ENCODE measurements at places on chromosomes 2 and 18.

DNA sequence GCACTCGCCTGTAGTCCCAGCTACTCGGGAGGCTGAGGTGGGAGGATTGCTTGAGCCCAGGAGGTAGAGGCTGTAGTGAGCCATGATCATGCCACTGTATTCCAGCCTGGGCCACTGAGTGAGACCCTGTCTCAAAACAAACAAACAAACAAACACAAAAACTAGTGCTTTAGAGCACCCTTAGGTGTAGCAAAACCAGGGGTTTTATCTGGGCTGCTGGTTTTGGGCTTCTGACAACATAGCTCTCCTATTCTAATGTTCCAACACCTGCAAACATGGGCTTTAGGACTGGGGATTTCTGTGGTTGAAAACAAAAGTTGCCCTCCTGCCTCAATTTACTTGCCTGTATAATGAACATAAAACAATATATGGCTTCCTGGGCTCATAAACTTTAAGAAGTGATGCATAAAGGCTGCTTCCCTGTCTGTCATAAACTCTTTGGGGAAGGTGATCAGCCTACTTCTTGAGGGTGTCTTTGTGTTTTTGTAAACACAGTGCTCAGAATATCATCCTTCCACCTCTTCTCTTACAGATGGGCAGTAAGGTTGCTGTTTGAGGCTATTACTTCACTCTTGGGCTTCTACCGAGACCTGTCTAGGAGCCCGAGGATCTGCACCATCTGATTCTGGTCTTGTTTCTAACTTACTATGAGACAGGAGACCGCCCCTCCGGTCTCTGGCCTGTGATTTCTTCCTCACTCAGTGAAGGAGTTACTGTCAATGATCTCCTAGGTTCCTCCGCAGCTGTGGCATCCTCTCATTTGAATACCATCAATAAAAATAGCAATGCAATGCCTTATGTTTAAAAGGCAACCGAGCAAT is 246.5 kb downstream of the MYCN start:
- no peak for DNase-seq

GRCh38 chr2:7973801-7974480 is 707.9 kb upstream of the ID2 start:
- no peak for DNase-seq

GRCh38 chr2:159051133-159051532 is 82.7 kb downstream of the TANC1 start:
- DNase-seq: no peak

DNA sequence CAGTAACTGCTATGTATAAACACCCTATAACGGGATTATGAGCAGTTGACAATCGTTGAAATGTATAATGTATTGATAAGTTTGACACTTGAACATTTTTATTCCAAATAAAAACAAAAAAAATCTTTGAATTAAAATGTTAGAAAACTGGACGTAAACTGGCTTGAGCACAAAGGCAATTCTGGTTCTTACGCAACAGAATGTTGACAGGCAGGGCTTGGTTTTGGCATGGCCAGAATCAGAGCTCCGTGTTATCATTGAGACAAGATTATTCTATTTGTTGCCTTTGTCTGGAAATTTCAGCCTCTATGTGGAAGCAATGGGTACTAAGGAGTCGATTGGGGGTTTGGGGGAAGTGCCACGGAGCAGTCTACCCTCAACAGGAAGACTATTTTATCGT is 1028.6 kb upstream of the ZEB2 start:
- no peak for DNase-seq

DNA sequence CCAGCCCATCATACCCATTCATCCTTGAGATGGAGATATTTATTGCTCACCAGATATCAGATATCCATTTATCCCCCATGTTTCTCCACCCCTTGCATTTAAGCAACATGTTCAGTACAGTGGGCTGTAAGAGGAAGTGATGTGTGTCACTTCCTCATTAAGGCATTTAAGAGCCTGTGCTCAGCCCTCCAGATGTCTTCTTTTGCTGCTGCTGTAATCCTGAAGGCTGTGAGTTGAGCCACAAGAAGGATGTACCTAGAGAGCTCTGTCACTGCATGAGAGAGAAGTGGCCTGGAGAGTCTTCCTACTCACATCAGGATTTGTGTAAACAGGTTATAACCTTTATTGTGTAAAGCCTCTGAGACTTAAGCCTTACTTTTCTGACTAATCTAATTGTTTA is 151.8 kb upstream of the UNC80 start:
- peak; percentile 10 for DNase-seq

GRCh38 chr2:240217431-240218301 is 77.2 kb upstream of the OTOS start:
- DNase-seq: no peak

DNA sequence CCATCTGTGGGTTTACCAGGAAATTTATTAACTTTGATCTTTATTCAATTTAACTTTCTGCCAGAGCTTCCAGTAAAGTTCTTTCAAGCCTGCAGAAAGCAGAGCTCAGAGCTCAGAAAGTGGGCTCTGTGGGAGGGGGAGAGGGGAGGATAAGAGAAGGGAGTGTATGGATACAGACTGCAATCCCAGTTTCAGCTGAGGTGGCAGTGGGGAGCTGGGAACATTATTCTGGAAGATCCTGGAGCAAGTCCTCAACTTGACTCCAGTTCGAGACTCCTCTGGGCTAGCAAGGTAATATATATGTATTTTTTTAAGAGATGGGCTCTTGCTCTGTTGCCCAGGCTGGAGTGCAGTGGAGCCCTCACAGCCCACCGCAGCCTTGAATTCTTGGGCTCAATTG is 108.9 kb upstream of the NABP1 start:
- DNase-seq: no peak

GRCh38 chr2:8761529-8762164 is 75.8 kb downstream of the KIDINS220 start:
- DNase-seq: no peak

GRCh38 chr18:75222407-75222806 is 11.8 kb downstream of the TSHZ1 start:
- no peak for DNase-seq

GRCh38 chr2:57443973-57444521 is 602.6 kb upstream of the VRK2 start:
- no peak for DNase-seq

- no peak for DNase-seq
These were observed 1042.3 kb upstream of the NRXN1 start for GRCh38 chr2:52074130-52074719.

DNA sequence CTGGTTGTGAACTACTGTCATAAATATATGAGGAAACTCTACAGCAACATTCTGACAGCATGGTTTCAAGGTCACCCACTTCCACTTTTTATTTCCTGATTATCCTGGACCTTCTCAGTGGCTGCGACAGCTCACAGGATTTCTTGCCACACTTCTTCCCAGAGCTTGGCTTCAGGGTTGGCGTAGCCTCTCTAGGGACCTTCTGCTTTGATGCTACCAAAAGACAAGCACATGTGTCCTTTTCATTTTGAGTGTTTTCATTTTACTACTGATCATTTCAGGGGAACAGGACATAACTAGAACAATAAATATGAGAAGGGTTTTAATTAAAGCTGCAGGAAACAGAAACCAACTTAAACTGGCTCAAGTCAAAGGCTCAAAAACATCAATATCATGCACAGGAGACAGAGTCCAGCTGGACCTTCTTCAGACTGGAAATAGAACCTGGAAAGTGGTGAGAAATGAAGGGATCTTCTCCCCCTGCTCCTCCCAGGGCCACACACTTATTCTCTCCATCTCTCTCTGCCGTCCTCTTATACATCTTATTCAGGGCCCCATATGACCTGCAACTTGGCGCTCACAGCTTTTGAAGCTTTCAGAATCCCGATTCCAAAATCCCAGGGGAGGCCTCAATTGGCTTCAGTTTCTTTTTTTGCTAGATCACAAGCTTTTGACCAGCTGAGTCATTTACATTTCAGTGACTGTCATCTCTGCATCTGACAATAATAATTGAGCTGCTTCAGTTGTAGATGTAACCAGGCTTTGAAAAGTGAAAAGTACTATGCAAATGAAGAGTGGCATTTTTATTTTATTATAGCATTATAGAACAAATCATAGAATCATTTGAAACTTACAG is 9.7 kb downstream of the VIT start:
- no peak for DNase-seq

- no peak for DNase-seq
These were observed 957.7 kb upstream of the GYPC start for GRCh38 chr2:125698280-125698679.

GRCh38 chr18:58041633-58042032 is 2.4 kb upstream of the NEDD4L start:
- DNase-seq: no peak

- no peak for DNase-seq
These were observed 106.0 kb upstream of the MAP3K20 start for GRCh38 chr2:172969609-172970008.

GRCh38 chr2:109478906-109479493 is 134.8 kb downstream of the SEPTIN10 start:
- no peak for DNase-seq

- no peak for DNase-seq
These were observed 195.3 kb upstream of the SMAD2 start for GRCh38 chr18:48125724-48126123.

GRCh38 chr2:237723602-237724001 is 75.0 kb upstream of the RBM44 start:
- no peak for DNase-seq

DNA sequence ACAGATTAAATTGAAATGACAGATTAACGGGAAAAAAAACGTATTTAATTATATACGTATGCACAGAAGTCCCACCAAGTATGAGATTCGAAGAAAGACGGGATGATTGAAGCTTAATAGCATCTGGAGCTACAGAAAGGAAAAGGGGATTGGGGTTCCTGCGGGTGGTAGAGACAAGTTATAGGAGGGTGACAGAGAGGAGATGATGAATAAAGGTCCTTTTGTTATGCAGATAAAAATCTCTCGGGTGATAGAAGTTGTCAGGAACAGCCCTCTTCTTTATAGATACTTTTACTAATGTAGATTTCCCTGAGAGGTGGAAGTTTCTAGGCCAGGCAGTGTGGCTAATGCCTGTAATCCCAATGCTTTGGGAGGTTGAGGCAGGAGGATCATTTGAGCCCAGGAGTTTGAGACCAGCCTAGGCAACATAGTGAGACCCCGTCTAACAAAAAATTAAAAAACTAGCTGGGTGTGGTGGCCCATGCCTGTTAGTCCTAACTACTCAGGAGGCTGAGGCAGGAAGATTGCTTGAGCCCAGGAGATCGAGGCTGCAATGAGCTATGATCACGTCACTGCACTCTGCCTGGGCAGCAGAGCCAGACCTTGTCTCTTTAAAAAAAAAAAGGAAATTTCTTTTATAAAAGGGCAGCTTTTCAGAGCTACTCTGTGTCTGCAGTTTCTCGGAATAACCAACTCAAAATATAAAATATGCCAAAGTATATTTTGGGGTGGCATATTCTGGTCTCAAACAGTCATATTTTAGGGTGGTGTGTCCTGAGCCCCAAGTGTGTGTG is 113.0 kb downstream of the STPG4 start:
- no peak for DNase-seq

DNA sequence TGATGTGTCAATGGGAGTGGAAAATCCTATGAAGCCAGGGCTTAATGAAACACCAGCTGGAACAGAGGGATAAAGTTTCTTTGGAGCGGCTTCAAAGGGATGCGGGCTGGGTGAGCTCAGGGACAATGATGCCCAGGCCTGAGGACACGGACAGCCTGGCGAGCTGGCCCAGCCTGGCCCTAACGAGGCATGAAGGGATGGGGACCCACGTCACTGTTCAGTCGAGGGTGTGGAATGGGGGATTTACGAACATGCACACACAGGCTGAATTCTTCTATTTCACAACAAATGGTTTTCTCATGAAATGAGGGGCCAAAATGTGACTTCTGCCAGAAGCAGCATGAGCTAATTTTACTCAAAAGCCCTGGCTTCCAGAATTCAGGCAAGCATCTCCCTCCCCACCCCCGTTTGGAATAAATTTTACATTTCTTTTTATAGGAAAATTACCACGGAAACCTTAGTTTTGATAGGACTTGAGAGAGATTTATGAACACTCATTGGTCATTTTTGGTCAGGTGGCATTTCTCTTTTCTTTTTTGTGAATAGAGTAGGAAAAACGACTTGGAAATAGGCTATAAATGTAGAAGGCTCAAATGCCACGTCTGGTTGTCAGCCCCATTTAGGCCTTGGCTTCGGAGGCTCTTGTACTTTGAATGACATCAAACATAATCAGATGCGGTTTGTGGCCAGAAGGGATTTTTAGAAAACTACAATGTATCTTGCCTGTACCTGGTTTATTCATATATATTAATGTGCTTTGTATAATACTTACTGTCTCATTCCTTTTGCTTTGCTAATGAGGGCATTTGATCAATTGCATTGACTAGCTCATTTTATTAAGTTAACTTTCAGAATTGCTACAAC is 893.8 kb upstream of the CELF4 start:
- no peak for DNase-seq

DNA sequence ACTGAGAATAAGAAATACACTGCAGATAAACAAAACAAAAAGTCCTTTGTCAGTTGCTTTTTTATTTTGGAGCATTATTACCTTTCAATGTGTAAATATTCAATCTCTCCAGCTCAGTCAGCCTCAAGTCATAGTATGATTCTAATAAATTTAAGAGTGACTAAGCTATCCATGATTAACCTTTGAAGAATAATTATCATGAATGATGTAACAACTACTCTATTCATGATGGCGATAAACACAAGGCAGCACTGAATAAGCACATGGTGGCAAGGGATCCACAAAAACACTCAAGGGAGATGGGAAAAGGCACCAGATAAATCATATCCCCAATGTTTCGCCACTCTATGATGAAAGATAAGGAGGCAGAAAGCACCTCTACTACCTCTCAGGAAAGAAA is 67.0 kb downstream of the MAP4K3 start:
- DNase-seq: no peak

DNA sequence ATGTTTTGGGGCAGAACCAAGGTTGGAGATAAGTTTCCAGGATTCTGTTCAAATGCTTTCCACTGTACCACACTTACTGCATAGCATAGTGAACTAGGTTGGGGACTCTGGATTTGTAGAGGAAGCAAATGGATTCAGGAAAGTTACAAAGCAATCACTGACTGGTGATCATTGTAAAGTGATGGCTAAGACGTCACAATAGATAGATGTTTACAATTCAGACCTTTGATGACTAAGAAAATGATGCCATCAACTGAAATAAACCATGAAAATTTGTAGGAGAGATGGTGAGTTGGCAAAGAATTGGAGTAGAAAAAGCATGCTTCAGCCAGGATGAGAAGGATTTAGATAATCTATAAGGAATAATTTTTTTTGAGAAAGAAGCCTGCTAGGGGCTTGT is 178.0 kb downstream of the UBE2E3 start:
- DNase-seq: no peak

GRCh38 chr18:23270986-23271680 is 135.8 kb downstream of the CABLES1 start:
- DNase-seq: no peak

- DNase-seq: no peak
These were observed 38.7 kb upstream of the EDAR start for GRCh38 chr2:109027702-109028101.

- no peak for DNase-seq
These were observed 21.5 kb downstream of the IWS1 start for GRCh38 chr2:127504552-127505430.

- DNase-seq: no peak
These were observed 411.0 kb downstream of the LRATD1 start for GRCh38 chr2:15043336-15044058.

GRCh38 chr18:51151568-51152511 is 45.6 kb downstream of the MEX3C start:
- peak; percentile 46 for DNase-seq

Data from memory B cell (primary cell).